Cerebellar cortex (tissue), 1 donor: ENCODE measurements at places on chromosomes 3 and 15.

DNA sequence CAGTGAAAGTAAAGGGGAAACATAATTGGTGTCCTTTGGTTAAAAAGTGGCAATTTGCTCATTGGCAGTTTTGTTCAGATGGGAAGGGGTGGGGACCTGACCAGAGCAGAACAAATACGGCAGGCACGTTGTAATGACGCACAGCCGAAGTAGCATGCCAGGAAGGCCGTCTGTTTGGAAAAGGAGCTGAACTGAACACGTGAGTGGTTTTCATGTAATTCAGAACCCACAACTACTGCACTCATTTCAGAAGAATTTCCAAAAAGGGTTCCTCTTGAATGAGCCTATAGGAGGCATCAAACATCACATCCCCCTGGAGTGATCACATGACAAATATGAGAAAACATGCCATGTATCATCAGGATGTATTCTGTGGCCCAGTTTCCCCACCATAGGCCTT, 42.9 kb upstream of the LMCD1 start:
- no peak for DNase-seq

DNA sequence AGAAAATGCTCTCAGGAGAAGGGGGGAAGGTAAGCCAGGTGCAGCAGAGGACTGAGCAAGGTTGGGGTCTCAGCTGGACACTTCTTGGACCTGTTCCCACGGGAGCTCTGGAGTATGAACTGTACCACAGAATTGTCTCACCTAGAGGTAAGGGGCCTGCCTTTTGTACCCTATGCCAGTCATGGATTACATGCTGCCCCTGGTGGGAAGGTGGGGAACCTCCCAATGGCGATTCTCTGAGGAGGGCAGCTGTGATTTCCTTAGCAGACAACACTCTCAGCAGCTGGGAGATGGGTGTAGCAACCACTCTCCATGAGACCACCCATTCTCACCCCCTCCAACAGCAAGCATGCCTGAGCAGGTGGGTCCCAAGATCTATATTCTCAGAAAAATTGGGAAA, 329.4 kb upstream of the CTNNB1 start:
- DNase-seq = no peak

- DNase-seq = no peak
These were observed 260.1 kb downstream of the MEX3B start for GRCh38 chr15:81785679-81786078.

GRCh38 chr3:43017004-43017403, 37.9 kb downstream of the GASK1A start:
- DNase-seq = no peak
